ENCODE measurements at places on chromosomes 2 and 18.

DNA sequence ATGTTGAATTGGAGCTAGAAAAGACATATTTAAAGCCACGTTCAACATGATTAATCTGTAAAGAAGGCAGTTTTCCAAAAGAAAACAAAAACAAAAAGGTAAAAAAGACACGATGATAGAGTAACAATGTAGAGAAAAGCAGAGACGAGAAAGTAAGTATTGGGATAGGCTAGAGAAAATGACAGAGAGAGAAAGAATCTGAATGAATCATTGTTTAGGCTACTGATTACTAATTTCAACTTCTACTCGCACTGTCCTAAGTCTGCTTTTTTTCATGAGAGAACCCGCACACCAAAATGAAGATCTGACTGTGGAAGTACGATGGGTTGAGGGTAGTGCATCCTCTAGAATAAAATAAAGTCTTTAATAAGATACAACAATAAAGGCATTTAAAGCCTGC is 1599.2 kb upstream of the TMEFF2 start:
- no peak for DNase-seq

DNA sequence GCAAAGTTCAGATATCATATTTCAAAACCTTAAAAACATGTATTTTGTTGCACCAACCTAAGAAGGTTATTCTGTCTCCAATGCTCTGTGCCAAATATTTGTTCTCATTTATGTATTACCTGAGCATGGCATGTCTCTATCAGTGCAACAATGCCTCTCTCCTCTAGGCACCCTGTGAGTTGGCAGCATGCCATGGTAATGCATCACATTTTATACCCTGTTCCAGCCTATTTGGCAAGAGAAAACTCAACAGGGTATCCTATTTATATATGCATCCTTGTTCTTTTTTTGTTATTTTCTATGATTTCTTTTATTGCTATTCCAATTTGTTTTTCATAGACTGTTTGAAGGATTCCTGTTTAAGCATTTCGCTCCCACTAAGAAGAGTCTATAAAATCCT is 126.3 kb upstream of the NRXN1 start:
- DNase-seq: peak; percentile 4

- DNase-seq: no peak
Observed at GRCh38 chr2:227818675-227819397, 5.2 kb downstream of the CCL20 start.

DNA sequence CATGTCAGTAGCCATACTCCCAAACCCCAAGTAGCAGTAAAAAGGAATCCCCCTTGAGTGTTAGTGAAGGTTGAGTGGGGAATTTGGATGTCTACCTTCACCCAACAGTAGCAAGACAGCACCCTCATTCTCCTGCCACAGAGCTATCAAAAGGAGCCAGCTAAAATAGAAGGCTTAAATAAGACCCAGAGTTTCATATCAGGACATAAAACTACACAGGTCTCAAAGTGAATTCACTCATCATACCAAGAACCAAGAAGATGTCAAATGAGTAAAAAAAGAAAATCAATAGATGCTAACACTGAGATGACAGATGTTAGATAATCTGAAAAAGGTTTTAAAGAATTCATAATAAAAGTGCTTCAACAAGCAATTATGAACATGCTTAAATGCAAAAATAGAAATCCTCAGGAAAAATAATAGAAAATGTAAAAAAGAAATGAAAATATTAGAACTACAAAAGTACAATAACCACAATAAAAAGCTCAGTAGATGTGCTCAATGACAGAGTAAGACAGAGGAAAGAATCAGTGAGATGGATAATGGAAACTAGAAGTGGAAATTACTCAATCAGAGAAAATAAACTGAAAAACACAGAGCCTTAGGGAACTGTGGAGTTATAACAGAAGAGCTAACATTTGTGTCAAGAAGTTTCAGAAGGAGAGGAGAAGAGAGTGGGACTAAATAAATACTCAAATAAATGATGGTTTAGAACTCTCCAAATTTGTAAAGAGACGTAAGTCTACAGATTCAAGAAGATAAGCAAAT is 90.5 kb downstream of the EDAR start:
- DNase-seq: no peak

GRCh38 chr2:194087089-194087958 is 1569.7 kb upstream of the SLC39A10 start:
- no peak for DNase-seq

GRCh38 chr2:225488743-225489142 is 89.2 kb downstream of the NYAP2 start:
- no peak for DNase-seq

DNA sequence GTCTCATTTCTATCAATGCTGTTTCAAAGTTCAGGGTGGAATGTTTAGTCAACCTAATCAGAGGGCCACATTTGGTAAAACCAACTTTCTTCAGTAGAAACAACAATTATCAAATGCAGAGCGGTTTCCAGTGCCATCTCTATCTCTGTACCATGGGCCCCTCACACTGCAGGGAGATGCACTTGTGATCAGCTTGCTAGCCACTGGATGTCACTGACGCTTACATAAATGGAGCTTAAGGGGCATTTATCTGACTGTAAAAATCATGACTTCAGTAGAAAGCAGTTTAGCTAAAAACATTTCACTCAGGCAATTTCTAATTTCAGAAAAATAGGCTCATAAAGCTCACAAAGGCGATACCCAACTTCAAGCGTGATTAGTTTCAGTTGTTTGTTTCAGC is 678.0 kb downstream of the ZEB2 start:
- DNase-seq: no peak

DNA sequence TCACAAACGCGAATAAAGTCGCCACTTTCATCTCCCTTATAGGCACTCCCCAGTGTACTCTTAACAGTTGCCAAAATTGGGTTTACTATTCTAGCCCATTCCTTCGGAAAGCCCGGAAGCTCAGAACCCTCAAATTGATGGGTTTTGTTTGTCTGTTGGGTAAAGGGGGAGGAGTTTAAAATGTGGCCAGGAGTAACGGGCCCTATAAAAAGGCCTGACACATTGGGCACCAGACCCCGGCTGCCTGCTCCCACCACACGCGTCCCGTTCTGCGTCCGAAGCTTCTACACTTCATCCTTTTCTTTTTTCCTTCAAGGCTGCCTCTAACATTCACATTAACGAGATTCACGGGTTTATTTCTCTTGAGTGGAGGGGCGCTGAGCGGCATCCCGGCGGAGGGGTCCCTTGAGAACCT is 837 bp downstream of the NHEJ1 start:
- no peak for DNase-seq

DNA sequence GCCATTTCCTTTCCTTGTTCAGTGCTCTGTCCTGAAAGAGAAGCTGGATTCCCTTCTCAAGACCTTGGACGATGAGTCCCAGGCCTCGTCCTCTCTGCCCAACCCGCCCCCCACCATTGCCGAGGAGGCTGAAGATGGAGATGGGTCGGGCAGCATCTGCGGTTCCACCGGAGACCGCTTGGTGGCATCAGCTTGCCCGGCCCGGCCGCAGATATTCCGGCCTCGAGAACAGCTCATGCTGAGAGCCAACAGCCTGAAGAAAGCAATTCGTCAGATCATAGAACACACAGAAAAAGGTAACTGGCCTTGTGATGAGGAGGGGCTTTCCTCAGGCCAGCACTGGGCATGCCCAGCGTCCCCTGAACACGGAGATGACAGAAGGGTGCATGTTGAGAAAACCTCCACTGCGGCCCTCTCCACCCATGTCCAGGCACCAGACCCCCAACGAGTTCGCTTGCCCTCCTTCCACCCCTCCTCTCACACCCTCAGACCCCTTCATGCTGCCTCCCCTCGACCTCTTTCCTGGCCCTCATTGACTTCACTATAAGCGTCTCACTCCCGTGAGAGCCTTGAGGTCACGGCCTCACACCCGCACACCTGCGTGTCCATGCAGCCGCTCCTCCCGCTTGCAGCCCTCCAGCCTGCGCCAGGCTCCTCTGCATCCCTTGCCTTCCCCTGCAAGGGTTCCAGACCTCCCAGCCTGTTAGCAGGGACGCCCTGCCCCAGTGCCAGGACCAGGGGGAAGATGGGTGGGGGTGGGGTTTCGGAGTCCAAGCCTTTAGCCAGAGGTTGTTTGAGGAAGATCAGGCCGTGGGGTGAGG is 95.0 kb downstream of the DGKD start:
- DNase-seq: no peak

- no peak for DNase-seq
Observed at GRCh38 chr2:181300600-181301291, 156.4 kb upstream of the ITGA4 start.

GRCh38 chr2:120389036-120389391 is 43.1 kb downstream of the INHBB start:
- DNase-seq: no peak

DNA sequence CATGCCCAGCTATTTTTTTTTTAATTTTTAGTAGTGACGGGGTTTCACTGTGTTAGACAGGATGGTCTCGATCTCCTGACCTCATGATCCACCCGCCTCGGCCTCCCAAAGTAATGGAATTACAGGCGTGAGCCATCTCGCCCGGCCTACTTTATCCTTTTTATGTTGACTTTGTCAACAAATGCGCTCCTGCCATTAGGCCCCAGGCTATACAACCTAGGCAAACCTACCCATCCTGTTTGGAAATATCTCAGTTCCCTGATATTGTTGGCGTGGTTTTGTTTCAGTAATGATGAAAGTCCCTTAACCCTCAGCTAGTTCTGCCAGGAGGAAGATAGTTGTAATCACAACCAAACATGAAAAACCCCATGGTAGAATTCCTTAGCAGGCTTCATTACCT is 249.4 kb upstream of the SOX11 start:
- no peak for DNase-seq

- no peak for DNase-seq
Observed at GRCh38 chr2:199738727-199739412, 112.1 kb downstream of the FTCDNL1 start.
